Mucosa of descending colon (tissue), 3 donors: ENCODE measurements at places on chromosomes 1 and 21. TPM values are rescaled to one million over a fixed set of nuclear protein-coding genes. Genes with fewer than 3 reads are reported as not detected.

Gene GPR3
- not detected for total RNA-seq

Gene AADACL4
- total RNA-seq: not detected

Gene BCAN
- 0.14 TPM for total RNA-seq

Gene ANKRD34A
- total RNA-seq: 0.63 TPM

Gene ABCA4
- 0.34 TPM for total RNA-seq

Gene MEGF6
- 6.2 TPM for total RNA-seq

Gene TTC24
- 0.43 TPM for total RNA-seq
